ENCODE measurements at places on chromosomes 7 and 10.

GRCh38 chr10:2913474-2913873 lies 153.9 kb upstream of the PFKP start:
- no peak for DNase-seq

DNA sequence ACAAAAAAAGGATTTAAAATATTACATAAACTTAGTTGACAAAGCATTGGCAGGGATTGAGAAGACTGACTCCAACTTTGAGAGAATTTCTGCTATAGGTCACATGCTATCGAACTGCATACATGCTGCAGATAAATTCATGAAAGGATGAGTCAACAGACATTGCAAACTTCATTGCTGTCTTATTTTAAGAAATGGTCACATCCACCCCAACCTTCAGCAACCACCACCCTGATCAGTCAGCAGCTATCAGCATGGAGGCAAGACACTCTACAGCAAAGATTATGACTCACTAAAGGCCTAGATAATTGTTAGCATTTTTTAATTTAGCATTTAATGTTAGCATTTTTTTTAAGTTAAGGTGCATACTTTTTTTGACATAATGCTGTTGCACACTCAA lies 73.6 kb downstream of the AGK start:
- DNase-seq: no peak

GRCh38 chr10:71575451-71575850 lies 144.1 kb downstream of the C10orf105 start:
- DNase-seq: no peak

- DNase-seq: no peak
These were observed 44.4 kb upstream of the JCAD start for GRCh38 chr10:30103595-30104320.

GRCh38 chr7:17668122-17668521 lies 272.2 kb downstream of the SNX13 start:
- no peak for DNase-seq

GRCh38 chr7:98376711-98377110 lies 24.2 kb downstream of the BAIAP2L1 start:
- no peak for DNase-seq
